A549 treated with Hydrocortisone at 1 μM for 4 hours (cell line): ENCODE measurements at places on chromosomes 2 and 18. TPM values are rescaled to one million over a fixed set of nuclear protein-coding genes. Genes with fewer than 3 reads are reported as not detected.

Gene MAL
- total RNA-seq, result 0.15 to 0.23 TPM (median 0.20 TPM) in 5 replicates

Gene IL1RN
- 0.23 to 0.51 TPM (median 0.39 TPM) in 5 replicates for total RNA-seq

Gene TCF23
- total RNA-seq, result not detected in 5 replicates

Gene TTR
- total RNA-seq, result 0.25 to 0.43 TPM (median 0.30 TPM) in 4 of 5 replicates, not detected in the other

Gene USP34
- total RNA-seq, result 45.1 to 67.1 TPM (median 49.0 TPM) in 5 replicates

Gene IL37
- total RNA-seq, result not detected in 5 replicates

Gene KCNJ13
- total RNA-seq, result not detected in 5 replicates

Gene DAW1
- 2.2 to 3.2 TPM (median 2.7 TPM) in 5 replicates for total RNA-seq

Gene LYPD1
- total RNA-seq, result 14.6 to 20.6 TPM (median 15.7 TPM) in 5 replicates

Gene PLCL1
- 0.01 TPM in 1 of 5 replicates, not detected in the others for total RNA-seq

Gene LRRC30
- total RNA-seq, result not detected in 5 replicates

Gene SPHKAP
- total RNA-seq, result not detected in 5 replicates

Gene FAM117B
- 1.3 to 2.5 TPM (median 1.7 TPM) in 5 replicates for total RNA-seq

Gene TPO
- 0.07 to 0.17 TPM (median 0.10 TPM) in 5 replicates for total RNA-seq

Gene ZNF638
- total RNA-seq, result 54.5 to 85.1 TPM (median 62.1 TPM) in 5 replicates

Gene QPCT
- 19.8 to 23.6 TPM (median 21.4 TPM) in 5 replicates for total RNA-seq

Gene ACADL
- total RNA-seq, result 0.08 to 0.15 TPM (median 0.14 TPM) in 5 replicates

Gene CDK15
- total RNA-seq, result not detected in 5 replicates

Gene IL36A
- not detected in 5 replicates for total RNA-seq

Gene PHLPP1
- 5.4 to 8.2 TPM (median 7.8 TPM) in 5 replicates for total RNA-seq

Gene MC4R
- total RNA-seq, result not detected in 5 replicates

Gene B4GALT6
- total RNA-seq, result 4.2 to 7.5 TPM (median 5.4 TPM) in 5 replicates

Gene SKA1
- total RNA-seq, result 10.9 to 16.1 TPM (median 12.0 TPM) in 5 replicates
